ENCODE measurements at places on chromosomes 11 and 22.

DNA sequence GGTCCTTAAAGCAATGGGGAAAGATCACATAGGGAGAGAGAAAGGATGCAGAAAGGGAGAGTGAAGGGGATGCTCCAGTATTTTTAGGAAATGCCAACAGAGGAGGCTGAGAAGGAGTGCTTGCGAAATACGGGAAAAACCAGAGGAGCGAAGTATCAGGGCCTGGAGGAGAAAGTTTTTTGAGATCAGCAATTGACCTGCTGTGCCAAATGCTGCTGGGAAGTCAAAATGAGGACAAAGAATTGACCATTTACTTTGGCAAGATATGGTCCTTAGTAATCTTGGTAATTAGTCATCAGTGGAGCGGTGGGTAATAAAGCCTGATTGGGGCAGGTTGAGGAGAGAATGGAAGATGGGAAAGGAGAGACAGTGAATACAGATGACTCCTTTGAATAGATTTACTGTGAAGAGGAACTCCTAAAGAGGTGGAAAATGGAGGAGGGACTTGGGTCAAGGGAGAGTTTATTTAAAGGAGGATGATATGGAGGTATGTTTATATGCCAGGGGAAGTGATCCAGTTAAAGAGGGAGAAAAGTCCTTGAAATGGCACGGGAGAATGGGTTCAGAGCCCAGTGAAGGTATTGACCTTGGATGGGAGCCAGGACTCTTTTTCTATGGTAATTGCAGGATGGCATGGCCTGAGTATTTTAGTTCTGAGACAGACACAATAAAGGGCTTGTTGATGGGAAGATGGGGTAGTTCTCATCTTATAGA, 111.5 kb downstream of the PKNOX2 start:
- DNase-seq: no peak

- no peak for DNase-seq
Observed at GRCh38 chr11:71103266-71103665, 149.1 kb downstream of the SHANK2 start.

GRCh38 chr11:36296884-36297543, 926 bp downstream of the PRR5L start:
- no peak for DNase-seq

DNA sequence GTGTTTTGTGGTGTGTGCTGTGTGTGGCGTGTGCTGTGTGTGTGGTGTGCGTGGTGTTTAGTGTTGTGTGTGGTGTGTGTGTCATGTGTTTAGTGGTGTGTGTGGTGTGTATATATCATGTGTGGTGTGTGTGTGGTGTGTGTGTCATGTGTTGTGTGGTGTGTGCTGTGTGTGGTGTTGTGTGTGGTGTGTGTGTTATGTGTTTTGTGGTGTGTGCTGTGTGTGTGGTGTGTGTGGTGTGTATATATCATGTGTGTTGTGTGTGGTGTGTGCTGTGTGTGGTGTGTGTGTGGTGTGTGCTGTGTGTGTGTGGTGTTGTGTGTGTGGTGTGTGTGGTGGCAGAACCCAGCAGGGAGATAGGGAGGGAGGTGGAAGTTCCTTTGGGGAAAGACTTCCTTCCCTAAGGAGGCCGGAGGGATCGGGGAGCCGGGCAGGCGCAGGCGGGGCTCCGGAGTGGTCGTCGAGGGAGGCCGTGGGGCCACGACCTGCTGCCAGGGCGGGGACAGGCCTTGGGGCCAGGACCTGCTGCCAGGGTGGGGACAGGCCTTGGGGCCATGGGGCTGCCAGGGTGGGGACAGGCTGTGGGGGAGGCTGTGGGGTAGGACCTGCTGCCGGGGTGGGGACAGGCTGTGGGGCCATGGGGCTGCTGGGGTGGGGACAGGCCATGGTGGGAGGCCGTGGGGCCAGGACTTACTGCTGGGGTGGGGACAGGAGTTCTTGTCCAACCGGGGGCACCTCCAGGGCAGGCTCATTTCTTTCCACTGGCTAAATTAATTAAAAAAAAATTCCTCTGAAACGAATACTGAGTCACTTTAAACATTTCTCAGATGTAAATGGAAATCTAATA, 15.2 kb downstream of the PIM3 start:
- peak; percentile 54 for DNase-seq

- no peak for DNase-seq
Observed at GRCh38 chr22:49018601-49019000, 809.1 kb downstream of the BRD1 start.

DNA sequence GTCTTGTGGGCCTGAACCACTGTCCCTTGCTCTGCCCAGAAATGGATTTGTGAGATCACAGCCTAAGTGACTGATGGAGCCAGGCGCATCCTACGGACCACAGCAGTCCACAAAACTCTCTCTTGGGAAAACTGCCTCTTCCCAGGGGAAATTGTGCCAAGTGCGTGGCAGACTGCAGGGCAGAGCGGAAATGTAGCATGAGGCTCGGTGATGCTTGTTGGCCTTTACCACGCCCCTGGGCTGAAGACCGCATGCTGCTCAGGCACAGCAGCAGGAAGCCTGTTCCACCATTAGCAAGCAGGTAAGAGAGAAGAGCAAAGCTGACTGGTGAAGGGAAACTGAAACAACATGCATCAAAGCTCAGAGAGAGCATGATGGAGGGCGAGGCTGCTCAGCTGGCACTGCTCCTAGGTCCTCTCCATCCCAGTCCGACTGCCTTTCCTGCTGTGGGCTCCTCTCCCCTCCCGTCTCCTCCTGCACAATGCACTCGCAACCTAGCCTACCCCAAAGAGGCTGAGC, 26.5 kb upstream of the SCARF2 start:
- DNase-seq: peak; percentile 51

DNA sequence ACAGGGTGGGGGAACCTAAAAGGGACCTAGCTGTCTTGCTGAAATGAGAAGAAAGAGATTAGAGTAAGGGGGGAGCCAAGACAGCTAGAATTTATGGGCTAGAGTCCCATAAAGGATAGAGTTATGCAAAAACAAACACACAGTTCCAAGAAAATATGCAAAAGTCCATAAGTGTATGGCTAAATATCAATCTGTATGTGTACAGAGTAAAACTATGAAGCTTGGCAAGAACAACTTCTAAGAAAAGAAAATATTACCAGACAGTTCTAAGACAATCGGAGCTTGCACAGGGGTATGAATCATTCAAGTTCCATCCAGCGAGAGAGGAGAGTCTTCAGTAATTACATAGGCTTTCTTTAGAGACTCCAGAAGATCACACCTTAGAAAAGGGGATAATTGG, 41.8 kb downstream of the GDPD4 start:
- no peak for DNase-seq

DNA sequence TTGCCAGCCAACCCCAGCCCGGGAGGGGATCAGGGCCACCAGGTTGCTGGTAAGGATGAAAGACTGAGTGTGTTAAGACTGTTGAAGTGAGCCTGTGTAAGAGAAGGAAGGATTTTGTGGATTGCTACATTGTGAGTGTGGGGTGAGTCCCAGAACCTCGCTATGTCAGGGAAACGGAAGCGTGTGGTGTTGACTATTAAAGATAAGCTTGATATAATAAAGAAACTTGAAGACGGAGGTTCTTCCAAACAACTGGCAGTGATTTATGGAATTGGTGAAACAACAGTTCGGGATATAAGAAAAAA, 627 bp downstream of the JRKL start:
- DNase-seq: no peak

DNA sequence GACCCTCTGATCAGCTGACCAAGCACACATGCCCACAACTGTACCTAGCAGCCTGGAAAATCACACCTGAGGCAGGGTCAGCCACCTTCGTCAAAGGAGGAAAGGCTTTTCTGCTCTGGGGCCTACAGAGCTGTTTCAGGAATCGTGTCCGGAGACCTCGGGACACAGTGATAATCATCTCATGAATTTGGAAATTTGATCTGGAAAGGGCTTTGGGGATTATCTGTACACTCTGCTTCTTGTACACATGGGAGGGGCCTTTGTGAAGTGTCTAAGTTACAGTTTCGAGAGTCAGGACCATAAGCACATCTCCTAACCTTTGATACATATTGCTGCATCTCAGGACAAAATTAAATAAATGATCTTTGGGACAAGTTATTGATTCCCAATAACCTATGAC, 1421.2 kb upstream of the TENM4 start:
- no peak for DNase-seq

DNA sequence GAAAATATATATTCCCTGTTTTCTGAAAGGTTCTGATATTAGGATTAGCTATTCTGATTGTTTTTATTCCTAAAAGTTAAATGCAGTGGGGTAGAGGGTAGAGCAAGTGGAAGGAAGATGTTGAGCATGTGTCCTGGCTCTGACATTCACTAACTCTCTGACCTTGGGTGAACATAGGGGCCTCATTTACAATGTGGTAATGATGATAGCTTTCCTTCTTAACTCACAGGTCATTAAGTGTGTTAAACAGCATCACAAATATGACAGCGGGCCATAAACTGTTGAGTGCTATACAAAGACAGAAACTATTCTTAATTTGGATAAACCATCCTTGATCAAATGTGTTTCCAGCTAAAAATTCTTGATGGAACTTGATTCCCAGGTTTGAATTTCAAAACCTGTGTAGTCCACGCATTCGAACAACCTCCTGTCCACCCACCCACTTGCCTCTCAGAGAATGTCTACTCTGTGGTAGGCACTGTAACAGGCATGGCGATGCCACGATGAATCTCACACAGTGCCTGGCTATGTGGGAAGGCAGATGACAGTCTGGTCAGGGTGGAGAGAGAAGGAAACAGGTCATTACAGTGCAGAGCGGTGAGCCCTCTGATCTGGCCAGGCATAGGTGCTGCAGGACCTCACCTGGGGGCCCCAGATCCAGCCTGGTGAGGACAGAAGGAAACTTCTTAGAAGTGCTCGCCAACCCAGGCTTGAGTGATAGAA, 19.3 kb upstream of the PEX26 start:
- no peak for DNase-seq

Measured in stimulated activated CD4-positive, alpha-beta T cell treated with anti-CD3 and anti-CD28 coated beads, Interleukin-4, amount 100 ng/mL, for 1 hour (primary cell).